Fibroblast of pulmonary artery (primary cell): ENCODE measurements at places on chromosomes 12 and 14.

GRCh38 chr12:104792570-104792969 is 165.5 kb downstream of the SLC41A2 start:
- peak; percentile 85 for DNase-seq

DNA sequence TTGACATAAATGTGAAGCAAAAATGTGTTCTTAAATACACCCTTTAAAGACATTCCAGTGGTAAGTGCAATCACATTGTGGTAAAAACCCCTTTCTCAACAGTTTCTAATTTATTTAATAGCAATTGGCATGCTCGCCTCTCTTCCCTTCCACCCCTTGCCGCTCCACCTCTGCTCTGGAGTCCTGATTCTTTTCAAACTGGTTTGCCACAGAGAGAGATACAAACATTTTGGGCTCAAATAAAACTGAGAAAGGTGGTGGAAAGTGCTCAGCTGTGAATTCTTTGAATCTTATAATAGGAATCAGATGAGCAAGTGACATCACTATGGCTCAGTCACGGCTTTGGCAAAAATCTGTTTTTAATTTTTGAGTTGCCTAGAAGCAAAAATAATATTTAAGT is 993.9 kb downstream of the GALC start:
- DNase-seq, result no peak

GRCh38 chr14:99508896-99509629 is 27.9 kb downstream of the CCNK start:
- DNase-seq, result no peak

DNA sequence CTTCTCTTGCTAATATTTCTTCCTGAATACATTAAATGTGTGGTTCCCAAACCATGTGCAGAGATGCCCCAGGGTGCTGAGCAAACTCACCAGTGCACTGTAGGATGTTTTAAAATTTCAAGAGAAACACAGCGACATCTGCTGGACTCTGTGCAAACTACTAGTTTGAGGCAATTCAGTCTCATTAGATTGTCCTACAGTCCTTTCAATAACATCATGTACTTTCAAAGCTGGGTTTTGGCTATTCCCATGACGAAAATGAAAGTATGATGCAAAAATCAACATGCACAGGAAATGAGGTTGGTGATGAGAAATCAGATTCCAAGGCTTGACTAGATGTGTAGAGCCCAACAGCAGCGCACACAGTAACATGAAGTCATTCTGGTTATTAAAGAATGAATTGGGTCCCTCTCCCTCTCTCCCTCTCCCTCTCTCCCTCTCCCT is 66.3 kb downstream of the CLIP1 start:
- peak; percentile 83 for DNase-seq

- DNase-seq, result no peak
These were observed 14.5 kb upstream of the ADSS1 start for GRCh38 chr14:104709387-104710039.

DNA sequence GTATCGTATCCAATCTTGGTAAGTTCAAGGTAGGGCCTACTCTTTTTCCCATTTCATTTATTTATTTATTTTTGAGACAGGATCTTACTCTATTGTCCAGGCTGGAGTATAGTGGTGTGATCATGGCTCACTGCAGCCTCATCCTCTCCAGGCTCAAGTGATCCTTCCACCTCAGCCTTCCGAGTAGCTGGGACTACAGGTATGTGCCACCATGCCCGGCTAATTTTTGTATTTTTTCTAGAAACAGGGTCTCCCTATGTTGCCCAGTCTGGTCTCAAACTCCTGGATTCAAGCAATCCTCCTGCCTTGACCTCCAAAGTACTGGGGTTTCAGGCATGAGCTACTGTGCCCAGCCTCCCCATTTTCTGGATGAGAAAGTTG is 57.2 kb downstream of the CLMN start:
- no peak for DNase-seq

DNA sequence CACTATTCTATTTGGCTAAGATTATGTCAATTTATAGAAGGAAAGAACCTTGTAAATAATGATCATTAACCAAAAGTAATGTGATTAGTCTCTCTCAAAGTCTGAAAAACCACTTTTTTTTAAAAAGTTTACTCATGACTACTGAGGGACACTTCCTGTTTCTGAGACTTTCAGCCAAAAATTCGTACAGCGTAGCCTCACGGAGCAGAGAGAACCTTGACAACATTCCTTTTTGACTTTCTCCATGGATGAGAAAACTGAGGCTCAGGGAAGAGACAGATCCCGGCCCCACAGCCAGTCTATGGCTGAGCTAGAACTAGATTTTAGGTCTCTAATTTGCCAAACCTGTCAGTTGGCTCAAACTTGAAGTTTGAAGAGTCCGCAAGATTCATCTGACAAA is 68.2 kb downstream of the DAD1 start:
- no peak for DNase-seq

DNA sequence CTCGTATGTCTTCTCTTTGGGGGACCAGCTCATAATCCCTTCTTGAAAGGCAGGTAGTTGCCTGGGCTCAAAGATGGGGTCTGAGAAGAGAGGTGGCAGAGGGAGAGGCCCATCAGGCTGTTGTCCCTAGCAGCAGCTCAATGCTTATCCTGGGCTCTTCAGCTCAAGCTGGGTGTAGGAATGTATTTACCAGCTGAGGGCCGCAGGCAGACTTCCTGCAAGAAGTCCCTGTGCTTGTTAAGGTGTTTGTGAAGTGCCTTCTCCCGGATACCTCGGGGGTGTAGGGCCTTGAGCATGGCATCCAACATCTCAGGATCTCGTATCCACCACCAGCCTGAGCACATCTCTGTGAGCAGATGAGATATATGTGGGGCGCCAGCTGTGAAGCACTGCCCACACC is 29.4 kb downstream of the BAZ2A start:
- DNase-seq, result no peak

DNA sequence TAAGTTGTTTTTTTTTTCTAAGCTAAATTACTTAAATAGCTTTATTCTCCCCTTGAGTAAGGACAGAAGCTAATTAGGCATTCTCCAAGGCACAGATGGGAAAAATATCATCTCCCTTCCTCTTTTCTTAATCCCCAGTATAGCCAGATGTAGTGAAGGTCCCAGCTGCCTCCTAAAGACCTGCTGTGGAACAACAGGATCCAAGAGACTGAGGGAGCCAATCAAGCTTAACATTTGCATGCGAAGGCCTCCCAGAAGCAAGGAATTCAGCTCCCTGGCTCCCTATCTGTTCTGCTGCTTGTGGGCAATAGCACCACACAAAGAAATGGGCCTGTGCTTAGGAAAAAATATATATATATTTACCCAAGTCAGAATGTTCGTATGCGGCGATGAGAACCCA is 255.2 kb downstream of the SYT1 start:
- DNase-seq, result no peak

- DNase-seq, result peak; percentile 86
These were observed 3.2 kb upstream of the SYNE3 start for GRCh38 chr14:95519699-95520098.

- DNase-seq, result peak; percentile 61
These were observed 5.5 kb downstream of the CEBPE start for GRCh38 chr14:23113431-23114119.

- DNase-seq, result no peak
These were observed 3.6 kb upstream of the PTGER2 start for GRCh38 chr14:52310541-52310940.

- DNase-seq, result no peak
These were observed 53.7 kb downstream of the B4GALNT3 start for GRCh38 chr12:513446-513845.

- no peak for DNase-seq
These were observed 45.5 kb downstream of the GIT2 start for GRCh38 chr12:109950625-109951024.

DNA sequence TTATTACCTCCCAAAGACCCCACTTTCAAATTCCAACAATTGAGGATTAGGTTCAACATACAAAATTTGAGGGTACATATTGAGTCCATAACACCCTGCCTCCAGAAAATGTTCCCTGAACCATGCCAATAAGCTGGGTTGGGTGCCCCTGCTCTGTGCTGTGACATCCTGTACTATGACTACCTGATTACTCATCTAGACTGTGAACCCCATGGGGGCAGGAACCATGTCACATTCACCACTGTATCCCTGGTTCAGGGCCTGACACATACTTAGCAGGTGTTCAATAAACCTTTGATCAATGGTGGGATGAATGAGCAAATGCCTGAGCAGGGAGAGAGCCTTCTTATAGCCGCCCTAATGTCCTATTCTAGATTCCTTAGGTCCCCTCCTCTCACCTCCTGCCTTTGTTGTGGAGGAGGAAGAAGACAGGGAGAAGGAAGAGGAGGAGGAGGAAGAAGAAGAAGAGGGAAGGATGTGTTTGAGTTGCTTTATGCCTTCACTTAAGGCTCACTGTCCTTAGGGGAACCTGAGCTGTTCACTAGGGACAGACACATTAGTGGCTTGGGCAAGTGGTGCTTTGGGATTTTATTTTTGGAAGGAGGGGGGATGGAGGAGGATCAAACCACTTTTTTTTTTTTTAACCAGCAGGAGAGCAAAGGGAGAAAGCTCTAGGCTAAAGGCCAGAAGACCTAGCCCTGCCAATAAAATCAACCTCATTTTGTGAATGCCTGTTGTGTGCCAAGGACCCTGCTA is 21.3 kb downstream of the GPR68 start:
- no peak for DNase-seq

DNA sequence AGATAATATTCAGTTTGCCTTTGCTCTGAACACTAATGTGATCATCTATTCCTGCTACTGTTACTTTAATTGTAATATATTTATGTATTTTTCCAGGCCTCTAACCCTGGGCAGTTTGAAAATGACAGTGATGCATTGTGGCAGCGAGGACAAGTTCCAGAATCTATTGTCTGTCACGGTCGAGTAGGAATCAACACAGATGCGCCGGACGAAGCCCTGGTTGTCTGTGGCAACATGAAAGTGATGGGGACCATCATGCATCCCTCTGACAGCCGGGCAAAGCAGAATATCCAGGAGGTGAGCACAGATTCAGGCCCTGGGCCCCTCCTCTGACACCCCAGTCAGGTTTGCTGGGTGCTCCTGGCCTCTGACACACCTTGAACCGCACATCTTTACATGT is 78.5 kb downstream of the MYRFL start:
- DNase-seq, result no peak
